ENCODE measurements at places on chromosomes 12 and 14.

DNA sequence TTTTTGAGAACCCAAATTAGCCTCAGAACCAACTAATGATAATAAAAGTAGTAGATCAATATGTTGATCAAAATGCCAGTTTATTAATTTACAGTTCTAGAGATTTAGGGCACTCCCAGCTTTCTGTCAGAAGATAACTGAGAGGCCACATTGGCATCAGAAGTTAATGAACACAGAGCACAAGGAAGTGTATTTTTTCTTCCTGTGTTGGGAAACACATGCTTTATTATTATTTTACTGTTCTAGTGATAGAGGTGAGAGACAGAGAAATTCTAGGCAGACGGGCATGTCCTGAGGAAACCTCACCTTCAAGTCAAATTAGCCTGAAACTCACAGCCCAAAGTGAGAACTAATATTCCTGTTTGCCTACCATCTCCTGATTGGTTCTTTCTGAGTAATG is 213.7 kb downstream of the PCNX1 start:
- no peak for DNase-seq

DNA sequence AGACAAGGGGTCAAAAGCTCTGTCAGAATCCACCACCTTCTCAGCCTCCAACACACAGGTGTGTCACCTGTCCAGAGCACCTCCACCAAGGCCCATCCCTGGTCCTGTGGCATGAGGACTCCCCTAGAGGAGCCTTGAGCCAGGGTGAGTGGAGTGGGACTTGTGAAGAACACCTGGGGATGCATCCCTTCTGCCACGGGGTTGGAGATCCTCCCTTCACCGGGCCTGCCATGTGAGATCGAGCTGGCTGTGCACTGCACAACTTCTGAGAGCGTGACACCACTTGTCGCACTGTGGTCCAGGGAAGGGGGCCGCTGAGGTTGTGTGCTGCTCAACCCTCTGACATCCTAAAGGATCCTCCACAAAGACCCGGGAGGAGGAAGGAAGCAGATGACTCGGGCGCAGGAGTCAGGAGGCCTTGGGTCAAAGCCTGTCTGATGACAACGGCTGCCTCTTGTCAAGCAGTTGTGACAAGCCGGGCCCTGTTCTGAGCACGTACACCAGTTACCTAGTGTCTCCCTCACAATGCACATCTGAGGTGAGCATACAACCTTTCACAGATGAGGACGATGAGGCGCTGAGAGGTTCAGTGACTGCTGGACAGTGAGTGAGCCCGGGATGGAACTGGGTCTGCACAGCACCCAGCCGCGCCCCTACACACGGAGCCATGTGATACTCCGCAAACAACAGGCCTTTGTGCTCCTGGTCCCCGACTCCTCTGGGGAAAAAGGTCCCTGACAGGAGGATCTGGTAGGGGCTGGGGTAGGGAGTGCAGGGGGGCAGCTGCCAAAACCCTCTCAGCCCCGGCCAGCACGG is 35.6 kb downstream of the CHGA start:
- no peak for DNase-seq

DNA sequence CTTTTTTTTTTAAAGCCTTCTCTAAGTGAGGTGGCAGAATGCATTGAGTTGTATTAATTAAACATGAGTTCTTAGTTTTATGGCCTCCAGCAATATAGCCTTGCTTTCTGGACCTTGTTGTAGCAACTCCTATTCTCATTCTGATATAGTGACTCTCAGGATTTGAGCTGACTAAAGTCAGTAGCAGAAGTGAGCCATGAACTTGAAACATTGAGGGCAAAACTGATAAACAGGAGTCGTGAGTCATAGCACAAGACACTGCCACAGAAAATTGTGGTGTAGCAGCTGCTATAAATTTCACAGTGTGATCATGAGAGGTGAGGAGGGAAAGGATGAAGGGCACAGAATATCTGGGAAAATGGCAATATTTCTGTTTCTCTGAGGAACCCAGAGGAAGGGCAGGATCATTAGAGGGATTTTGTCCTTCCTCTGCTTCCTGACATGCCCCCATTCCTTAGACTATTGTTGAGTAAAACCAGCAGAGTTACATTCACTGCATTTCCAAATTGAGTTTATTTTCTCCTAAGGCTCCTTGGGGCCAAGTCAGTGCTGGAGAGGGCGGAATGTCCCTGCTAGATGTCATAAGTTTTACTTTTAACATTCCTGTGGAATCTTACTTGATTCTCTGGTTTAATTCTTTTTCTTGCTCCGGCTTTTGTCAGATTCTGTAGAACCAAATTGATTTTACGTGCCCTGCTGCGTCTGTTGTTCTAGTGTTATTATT is 7.5 kb downstream of the KLRG1 start:
- DNase-seq: no peak

DNA sequence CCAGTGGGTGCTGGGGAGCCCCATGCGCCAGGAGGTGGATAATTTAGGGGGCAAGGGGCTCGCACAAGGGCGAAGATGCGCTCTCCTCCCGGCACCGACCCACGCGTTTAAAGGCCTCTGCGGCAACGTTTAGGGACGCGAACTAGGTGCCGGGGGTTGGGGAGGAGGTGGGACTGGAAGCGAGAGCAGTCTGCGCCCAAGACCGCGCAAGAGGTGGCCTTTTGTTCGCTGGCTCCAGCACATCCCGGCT is 1.3 kb downstream of the SLC38A1 start:
- no peak for DNase-seq

- no peak for DNase-seq
Observed at GRCh38 chr12:88638966-88639760, 58.9 kb upstream of the KITLG start.

- no peak for DNase-seq
Observed at GRCh38 chr14:93078870-93079269, 36.9 kb downstream of the ITPK1 start.

DNA sequence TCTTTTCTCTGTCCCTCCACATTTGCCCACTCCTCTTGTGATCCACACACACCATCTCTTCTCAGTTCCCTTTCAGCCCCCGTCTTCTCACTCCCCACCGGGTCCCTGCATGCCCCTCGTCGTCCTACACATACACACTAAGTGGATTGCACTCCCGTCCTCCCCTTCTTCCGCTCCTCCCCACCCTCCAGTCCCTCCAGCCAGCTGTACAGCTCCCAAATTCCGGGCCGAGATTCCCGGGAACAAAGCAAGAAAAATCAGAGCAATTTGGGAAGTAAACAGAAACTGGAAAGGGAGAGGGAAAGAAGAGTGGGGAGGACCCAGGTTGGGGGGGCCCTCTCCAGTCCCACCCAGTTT is 282 bp upstream of the IGFBP6 start:
- no peak for DNase-seq

DNA sequence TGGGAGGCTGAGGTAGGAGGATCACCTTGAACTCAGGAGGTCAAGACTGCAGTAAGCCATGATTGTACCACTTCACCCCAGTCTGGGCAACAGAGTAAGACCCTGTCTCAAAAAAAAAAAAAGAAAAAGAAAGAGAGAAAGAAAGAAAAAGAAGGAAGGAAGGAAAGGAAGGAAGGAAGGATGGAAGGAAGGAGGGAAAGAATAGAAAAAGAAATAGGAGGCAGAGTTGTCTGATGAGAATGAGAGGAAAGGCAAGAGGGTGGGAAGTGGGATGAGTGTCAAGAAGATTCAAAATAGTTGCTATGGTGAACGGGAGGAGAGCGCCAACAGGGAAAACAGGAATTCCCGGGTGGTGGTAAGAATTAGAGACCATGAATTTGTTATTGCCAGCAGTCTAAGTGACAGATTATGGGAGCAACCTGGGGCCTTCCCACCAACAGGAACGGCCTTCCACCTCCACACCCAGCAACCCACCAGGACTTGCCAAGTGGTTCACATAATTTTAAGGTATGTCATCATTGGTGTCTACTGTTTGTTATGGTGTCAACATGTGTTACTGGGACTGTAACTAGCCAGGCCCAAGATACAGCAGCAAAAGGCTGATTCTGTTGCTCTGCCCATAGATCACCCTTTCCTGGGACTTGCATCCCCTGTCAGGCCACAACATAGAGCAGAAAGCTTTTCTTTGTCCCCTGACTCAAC is 36.1 kb upstream of the C12orf76 start:
- DNase-seq: no peak

DNA sequence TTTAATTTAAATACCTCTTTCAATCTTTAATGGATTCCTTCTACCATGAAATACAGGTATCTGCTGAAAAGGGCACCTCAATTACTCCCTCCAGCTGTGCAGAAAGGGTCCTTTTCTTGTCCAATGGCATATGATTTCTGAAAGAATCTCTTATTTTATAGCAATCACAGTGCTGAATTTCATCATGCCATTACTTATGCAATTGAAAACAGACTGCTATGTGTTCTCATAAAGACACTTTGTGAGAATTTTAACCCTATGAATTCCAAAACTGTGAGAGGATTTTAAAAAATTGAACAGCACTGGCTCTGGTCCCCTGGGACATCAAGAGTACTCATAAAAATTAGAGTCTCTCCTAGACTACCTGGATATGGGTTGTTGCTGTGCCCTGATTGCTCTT is 45.9 kb upstream of the CNOT2 start:
- no peak for DNase-seq

DNA sequence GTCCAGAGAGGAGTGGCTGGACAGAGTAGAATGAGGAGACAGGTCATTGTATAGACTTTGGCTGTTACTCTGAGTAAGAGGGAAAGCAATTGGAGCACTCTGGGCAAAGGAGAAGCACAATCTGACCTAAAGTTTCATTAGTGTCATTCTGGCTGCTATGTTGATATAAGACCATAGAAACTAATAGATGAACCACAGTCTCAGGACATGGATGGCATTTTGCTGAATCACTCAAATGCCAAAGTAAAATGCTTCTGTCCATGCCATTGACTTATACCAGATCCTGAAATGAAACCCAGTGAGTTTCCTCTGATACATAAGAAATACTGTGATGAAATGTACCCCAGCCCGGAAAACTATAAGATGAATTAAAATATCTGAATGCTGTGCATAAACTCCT is 65.8 kb upstream of the COCH start:
- no peak for DNase-seq

DNA sequence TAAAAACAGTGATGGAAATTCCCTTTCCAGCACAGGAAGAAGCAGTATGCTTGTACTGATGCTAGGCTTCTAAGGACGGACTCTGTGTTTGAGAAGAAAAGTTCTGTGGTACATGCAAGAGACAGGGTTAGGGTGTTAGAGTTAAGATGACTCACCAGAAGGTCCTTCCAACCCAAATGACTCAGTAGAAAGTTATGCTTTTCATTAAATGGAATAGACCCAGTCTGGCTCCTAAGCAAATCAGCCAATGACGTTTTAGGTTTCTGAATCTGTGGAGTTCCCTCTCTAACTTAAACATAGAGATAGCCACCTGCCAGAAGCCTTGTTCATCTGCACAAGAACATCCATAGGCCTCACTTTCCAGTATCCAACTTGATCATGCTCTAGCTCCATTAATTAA is 5.7 kb downstream of the PTHLH start:
- no peak for DNase-seq

DNA sequence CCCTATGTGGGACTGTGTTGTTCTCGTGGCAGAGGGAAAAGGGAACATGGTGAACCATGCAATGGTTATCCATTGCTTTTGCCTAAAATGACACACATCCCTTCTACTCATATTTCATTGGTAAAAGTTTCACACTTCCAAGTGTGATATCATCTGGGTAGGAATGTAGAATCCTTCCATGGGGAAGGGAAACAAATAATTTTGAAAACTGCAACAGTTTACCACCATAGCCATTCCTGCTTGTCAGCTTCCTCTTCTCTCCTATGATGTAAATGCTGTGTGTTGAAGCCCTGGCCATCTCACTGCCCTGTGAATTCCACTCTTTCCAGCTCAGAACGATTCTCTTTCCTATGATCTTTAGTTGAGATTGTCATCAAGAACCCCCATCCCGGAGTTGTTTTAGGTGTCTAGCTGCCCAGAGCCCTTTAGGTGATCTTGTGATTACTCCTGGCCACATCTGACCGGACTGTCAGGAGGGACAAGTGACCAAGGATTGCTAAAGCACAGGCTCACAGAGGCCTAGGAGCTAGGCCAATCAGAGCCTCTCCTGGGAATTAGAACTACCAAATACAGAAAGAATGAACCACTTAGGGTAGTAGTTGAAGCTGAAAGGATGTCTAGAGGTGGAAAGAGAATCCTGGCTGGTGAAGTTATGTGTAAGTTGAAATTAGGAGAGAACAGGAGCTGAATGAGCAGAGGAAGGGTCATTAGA is 84.6 kb downstream of the VCPKMT start:
- no peak for DNase-seq

GRCh38 chr14:79583738-79584408 is 627.4 kb downstream of the DIO2 start:
- no peak for DNase-seq

DNA sequence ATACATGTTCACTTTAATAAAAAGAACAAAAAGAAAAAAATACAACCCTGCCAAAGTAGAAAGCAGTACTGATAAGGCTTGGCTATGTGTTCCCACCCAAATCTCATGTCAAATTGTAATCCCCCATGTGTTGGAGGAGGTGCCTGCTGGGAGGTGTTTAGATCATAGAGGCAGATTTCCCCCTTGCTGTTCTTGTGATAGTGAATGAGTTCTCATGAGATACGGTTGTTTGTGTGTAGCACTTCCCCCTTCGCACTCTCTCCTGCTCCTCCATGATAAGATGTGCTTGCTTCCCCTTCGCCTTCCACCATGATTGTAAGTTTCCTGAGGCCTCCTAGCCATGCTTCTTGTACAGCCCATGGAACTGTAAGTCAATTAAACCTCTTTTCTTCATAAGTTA is 59.9 kb downstream of the USP15 start:
- DNase-seq: no peak

DNA sequence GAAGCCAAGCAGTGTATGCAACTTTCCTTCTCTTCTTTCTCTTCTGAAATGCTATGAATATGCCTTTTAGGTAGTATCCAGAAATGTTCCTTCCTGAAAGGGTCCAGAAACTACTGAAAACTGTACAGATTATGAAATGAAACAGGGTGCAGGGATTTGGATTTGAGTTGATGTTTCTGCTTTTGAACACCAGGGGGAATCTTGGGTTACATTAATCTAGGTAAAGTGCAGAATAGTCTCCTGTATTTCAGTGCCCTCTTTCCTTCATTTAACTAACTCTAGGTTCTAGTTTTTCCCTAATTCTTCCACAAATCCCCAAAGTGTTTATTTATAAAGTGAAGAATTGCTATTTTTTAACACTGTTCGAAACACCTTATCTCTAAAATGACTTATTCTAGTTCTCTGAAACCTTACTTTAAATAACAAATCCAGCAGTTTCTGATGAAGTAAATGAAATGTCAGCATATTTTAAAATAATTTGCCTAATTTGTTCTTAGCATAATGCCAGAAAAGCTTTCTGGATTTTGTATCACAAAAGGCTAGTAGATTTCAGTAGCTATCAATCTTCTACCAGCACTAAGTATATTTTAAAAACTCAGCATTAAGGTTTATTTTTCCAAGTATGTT is 111.9 kb downstream of the LRRK2 start:
- no peak for DNase-seq

DNA sequence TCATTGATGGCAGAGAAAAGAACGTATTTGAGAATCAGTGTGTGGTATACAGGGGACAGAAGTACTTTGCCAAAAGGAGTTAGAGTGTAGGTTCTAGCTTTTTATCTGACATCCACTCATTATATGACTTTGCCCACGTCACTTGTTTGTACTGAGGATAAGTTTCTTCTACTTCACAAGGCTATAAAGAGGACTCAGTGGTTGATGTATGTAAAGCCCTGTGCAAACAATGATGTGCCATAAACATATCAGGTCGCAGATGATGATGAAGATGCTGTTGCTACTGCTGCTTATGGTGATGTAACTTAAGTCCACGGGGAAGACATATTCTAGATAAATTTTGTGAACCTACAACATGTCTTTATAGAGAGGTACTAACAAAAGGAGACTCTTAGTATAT is 66.3 kb downstream of the TRHDE start:
- DNase-seq: no peak

Measured in activated CD4-positive, CD25-positive, alpha-beta regulatory T cell treated with anti-CD3 and anti-CD28 coated beads, Interleukin-2, amount 50 U/mL, for 16 hours (primary cell).